ENCODE measurements at places on chromosomes 3 and 15.

DNA sequence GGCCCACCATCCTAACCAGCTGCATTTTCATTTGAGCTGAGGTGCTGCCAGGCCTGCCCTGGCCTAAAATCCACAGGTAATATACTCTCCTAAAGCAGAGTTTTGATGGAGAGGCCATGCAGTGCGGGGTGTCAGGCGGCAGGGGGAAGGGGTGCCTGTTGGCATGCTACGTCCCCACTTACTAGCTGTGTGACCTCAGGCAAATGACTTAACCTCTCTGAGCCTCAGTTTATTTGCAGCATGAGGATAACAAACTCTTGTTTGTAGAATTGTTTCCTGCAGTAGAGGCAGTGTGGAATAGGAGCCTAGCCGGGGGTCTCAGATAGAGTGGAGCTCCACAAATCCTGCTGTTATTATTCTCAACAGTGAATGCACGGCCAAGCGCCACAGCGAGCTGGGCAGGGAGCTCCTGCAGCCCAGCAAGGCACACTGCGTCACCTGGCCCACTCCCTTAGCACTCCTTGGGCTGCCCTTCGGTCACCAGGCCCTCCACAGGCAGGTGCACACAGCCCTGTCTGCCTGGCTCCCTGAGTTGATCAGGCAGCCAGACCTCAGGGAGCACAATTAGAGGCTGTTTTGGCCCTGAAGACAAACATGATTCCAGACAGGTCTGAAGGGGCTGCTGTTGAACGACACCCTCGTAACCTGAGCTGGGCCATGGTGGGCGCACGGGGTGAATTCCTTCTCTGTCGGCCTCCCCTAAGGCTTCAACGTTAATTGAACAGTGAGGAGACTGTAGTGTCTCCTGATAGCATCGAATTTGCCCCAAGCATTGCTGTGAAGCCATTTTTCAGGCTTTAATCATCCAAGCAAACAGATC is 248.8 kb upstream of the LYSMD4 start:
- DNase-seq: no peak

- no peak for DNase-seq
Measured at GRCh38 chr15:31586841-31587240, 260.2 kb downstream of the KLF13 start.

GRCh38 chr3:14461748-14462324 is 59.4 kb downstream of the SLC6A6 start:
- DNase-seq: no peak

DNA sequence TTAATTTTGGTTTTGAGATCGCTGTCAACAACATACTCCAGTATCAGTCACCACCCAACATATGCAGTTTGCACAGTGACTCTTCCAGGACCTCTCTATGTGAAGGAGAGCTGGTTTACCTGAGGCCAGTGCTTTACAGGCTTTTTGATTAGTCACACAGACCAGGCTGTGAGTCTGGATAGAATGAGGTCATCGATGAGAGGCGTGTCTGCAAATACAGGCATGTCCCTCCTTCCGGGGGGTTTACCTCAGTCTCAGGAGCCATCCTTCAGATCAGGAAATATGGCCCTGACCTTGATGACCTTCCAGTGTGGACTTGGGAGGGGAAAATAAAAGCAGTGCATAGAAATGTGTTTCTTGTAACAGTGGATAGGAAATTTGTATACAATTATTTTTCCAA is 46.9 kb downstream of the KBTBD12 start:
- no peak for DNase-seq

- DNase-seq: no peak
Measured at GRCh38 chr15:42160136-42160535, 3.7 kb upstream of the PLA2G4F start.
